ENCODE measurements at places on chromosomes 7 and 10.

GRCh38 chr7:2037301-2037807 lies 195.4 kb downstream of the MAD1L1 start:
- H3K27me3 ChIP-seq, result no peaks in the 10 kb centered on the region
- no peak for DNase-seq
- no peak overlapping the region for H3K27ac ChIP-seq
- H3K4me3 ChIP-seq, result no peak overlapping the region

DNA sequence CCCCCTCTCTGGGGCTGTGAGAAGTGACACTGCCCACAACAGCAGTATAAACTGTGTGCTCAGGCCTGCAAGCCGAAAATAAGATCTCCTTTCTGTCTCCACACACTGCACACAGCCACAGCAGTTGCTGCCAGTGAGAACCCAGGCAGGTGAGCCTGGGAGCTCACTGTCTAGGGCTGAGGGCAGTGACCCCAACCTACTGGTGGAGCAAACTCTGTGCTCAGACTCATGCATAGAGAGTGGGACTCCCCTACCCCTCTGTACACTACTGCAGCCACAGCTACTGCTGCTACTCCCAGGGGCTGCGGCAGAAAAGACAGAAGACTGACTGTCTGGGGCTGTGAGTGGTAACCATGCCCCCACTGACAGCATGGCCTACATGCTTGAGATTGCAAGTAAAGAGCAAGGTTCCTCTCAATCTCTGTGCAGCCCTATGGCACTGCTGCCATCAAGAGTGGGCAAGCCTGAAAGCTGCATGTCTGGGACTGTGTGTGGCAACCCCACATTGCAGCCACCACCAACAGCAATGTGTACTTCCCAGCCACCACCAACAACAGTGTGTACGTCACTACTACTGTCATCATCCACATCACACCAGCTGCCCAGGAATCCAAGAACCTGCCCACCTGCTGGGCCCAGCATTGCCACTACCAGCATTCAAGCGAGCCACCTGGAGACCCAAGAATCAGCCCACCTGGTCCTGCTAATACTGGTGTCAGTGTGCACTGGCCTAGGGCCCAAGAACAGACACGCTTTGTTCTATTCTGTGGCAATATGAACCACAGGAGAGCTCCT lies 226.1 kb downstream of the XPNPEP1 start:
- no peak overlapping the region for H3K4me3 ChIP-seq
- DNase-seq, result no peak
- H3K27ac ChIP-seq, result no peak overlapping the region
- no peaks in the 10 kb centered on the region for H3K36me3 ChIP-seq

GRCh38 chr10:12264204-12264940 lies 68.4 kb downstream of the CDC123 start:
- H3K4me3 ChIP-seq, result peak overlapping the region; percentile 35
- H3K36me3 ChIP-seq, result no peaks in the 10 kb centered on the region
- peak; percentile 64 for DNase-seq
- no peaks in the 10 kb centered on the region for H3K4me1 ChIP-seq
- H3K27me3 ChIP-seq, result no peaks in the 10 kb centered on the region

DNA sequence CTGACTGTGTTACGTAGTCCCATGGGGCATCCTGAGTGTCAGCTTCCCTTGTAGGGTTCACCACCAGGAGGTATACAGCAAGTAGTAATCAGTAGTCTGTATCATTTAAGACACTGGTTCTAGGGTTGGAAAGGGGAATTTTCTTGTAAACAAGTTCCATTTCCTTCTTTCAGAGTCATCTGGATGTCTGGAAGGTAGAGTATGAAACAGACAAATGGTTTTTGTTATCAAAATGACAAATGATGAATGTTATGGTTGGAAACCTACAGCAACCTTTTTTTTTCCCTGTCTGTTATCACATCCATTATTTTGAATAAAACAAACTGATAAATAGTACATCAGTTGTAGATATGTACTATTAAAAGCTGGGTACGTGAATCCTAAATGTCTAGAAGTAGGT lies 19.1 kb downstream of the SEMA3A start:
- no peaks in the 10 kb centered on the region for H3K27me3 ChIP-seq
- H3K27ac ChIP-seq, result no peak overlapping the region
- H3K4me1 ChIP-seq, result no peaks in the 10 kb centered on the region
- no peak for DNase-seq
- H3K36me3 ChIP-seq, result peaks cover 43% of the 10 kb centered on the region
- no peak overlapping the region for H3K4me3 ChIP-seq

- H3K4me1 ChIP-seq, result peaks cover 6% of the 10 kb centered on the region
- peaks cover 36% of the 10 kb centered on the region for H3K36me3 ChIP-seq
- no peak for DNase-seq
- no peak within 1 kb of the TSS for H3K27ac ChIP-seq
- no peaks in the 10 kb centered on the region for H3K27me3 ChIP-seq
These were observed at the start of gene ZNF316 for GRCh38 chr7:6636741-6637543. TSS of gene ZNF316 (plus strand) at chr7:6637318. CDS start at chr7:6642410, 5,092 bp downstream.

DNA sequence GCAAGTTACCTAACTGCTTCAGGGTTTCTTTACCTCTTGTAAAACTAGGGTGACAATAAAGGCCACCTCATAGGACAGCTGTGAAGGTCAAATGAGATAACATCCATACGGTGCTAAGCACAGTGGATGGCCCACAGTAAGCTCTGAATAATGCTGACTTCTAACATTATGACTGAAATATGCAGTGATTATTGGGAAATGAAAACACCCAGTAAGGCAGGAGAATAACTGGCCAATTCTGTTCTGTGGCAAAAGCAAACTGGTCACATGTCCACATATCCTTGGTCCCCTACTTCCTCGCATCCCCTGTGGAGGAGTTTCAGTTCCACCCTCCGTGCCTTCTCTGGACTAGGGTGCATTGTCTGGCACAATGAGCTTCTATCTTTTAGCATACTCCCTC lies 1.4 kb downstream of the CUBN start:
- no peak for DNase-seq
- peaks cover 19% of the 10 kb centered on the region for H3K4me1 ChIP-seq
- H3K27ac ChIP-seq, result no peak overlapping the region
- no peaks in the 10 kb centered on the region for H3K27me3 ChIP-seq
- no peaks in the 10 kb centered on the region for H3K36me3 ChIP-seq

DNA sequence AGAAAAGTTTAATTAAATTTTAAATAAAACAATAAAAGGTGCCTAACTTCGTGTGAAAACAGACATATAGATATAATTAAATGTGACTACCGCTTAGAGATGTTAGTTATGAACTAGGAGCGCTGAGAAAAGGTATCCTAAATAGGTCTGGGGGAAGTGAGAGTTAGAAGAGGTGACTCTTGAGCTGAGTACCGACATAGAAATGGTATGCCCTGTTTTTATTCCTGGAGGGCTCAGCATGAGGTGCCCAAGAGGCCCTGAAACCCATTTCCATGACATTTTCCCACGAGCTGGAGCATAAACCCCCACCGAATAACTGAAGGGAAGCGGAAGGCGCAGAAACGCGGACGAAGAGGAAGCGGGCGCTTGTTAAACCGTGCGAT lies 433 bp upstream of the STARD3NL start:
- peak overlapping the region; percentile 87 for H3K4me3 ChIP-seq
- H3K27me3 ChIP-seq, result no peaks in the 10 kb centered on the region
- H3K36me3 ChIP-seq, result peaks cover 18% of the 10 kb centered on the region

GRCh38 chr10:112507046-112507445 lies 60.0 kb downstream of the VTI1A start:
- no peaks in the 10 kb centered on the region for H3K36me3 ChIP-seq
- H3K4me1 ChIP-seq, result peaks cover 8% of the 10 kb centered on the region
- no peaks in the 10 kb centered on the region for H3K27me3 ChIP-seq
- H3K4me3 ChIP-seq, result no peak overlapping the region

DNA sequence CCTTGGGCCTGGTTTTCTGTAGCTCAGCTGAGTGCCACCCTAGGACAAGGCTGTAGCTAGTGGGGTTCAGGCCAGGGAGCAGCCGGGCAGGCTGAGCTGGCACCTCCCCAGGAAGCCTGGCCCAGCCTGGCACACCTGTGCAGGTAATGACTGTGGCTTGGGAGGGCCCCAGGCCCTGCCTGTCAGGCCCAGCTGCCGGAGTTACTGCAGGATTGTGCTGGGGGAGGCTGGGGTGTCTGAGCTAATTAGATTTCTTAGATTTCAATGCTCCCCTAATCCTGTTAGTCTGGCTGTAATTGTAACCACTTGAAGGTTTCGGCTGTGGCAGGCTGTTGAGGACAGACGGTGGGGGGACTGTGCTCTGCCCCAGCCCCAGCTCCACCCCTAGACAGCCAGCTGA lies 6.0 kb downstream of the ZMIZ1 start:
- H3K27ac ChIP-seq, result no peak overlapping the region
- H3K4me3 ChIP-seq, result no peak overlapping the region
- H3K36me3 ChIP-seq, result peaks cover 16% of the 10 kb centered on the region

GRCh38 chr10:79254333-79255006 lies 92.8 kb upstream of the PPIF start:
- H3K36me3 ChIP-seq, result peaks cover 83% of the 10 kb centered on the region
- H3K27ac ChIP-seq, result no peak overlapping the region
- DNase-seq, result no peak
- H3K4me3 ChIP-seq, result no peak overlapping the region

DNA sequence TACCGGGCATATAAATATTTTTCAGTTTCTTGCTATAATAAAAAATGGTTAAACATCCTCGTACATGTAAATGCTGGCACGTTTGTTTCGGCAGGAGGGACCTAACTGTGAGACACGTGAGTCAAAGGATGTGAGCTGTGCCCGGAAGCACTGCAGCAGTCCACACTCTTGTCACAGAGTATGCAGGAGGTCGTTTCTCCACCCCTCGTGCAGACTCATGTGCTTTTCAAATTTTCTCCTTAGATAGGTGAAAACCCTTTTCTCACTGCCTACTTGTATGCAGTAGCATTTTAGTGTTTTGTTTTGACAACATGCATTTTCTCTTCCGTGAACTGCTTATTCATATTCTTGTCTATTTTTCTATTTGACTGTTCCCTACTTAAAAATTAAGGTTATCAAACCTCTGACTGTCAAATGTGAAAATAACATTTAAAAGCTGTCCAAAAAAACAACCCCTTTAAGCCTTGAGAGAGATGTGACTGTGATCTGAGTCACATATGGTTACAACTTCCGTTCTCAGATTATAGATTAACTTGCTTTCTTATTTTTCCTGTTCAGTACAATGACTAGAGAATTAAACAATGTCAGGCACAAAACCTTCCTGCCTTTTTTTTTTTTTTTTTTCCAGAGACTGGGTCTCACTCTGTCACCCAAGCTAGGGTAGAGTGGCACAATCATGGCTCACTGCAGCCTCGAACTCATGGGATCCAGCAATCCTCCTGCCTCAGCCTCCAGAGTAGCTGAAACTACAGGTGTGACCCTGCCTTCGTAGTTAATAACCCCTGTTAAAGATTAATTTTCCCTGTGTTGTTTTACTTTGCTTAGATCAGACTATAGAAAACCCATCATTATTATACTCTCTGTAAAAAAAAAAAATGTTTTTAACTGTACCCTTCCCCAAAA lies 45.1 kb downstream of the DPY19L1 start:
- H3K36me3 ChIP-seq, result no peaks in the 10 kb centered on the region
- DNase-seq, result no peak
- no peak overlapping the region for H3K4me3 ChIP-seq
- no peak overlapping the region for H3K27ac ChIP-seq
- no peaks in the 10 kb centered on the region for H3K27me3 ChIP-seq
- peaks cover 3% of the 10 kb centered on the region for H3K4me1 ChIP-seq

- DNase-seq, result no peak
- H3K27me3 ChIP-seq, result no peaks in the 10 kb centered on the region
- no peaks in the 10 kb centered on the region for H3K36me3 ChIP-seq
- H3K27ac ChIP-seq, result no peak overlapping the region
- peaks cover 14% of the 10 kb centered on the region for H3K4me1 ChIP-seq
- H3K4me3 ChIP-seq, result no peak overlapping the region
These were observed 746.5 kb downstream of the AUTS2 start for GRCh38 chr7:70344726-70345125.

DNA sequence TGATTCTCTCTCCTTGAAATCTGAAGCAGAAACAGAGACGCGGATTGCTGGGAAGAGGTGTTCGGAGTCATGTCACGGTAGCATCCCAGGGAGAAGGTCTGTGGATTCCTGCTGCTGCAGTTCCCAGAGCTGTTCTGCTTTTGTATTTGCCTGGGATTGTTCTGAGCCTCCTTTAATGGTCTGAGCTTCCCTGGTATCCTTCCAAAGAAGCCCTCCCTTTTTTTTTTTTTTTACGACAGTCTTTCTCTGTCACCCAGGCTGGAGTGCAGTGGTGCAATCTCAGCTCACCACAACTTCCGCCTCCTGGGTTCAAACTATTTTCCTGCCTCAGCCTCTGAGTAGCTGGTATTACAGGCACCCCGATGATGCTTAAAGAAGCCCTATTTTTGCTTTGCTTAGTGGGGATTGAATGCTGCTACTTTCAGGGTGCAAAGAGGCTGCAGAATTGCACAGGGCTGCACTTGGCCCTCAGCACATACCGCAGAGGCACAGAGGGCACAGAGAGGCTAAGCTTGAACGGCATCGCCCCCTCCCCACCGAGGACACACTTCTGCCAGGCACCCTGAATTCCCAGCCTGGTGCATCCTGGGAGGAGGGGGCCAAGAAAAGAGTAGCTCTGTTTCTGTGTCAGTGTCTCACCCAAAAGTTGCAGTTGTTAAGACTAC lies 208.6 kb upstream of the GALNT17 start:
- peaks cover 13% of the 10 kb centered on the region for H3K4me1 ChIP-seq
- no peak overlapping the region for H3K4me3 ChIP-seq
- no peak for DNase-seq
- H3K27me3 ChIP-seq, result no peaks in the 10 kb centered on the region
- H3K36me3 ChIP-seq, result no peaks in the 10 kb centered on the region

- no peak overlapping the region for H3K4me3 ChIP-seq
- no peaks in the 10 kb centered on the region for H3K36me3 ChIP-seq
- H3K27me3 ChIP-seq, result no peaks in the 10 kb centered on the region
- DNase-seq, result no peak
These were observed 760.9 kb upstream of the IGFBP3 start for GRCh38 chr7:46681865-46682503.

GRCh38 chr10:113228530-113228929 lies 278.5 kb downstream of the TCF7L2 start:
- no peaks in the 10 kb centered on the region for H3K36me3 ChIP-seq
- H3K27ac ChIP-seq, result no peak overlapping the region
- H3K4me1 ChIP-seq, result peaks cover 2% of the 10 kb centered on the region
- DNase-seq, result no peak
- H3K4me3 ChIP-seq, result no peak overlapping the region

GRCh38 chr10:6924166-6924565 lies 344.1 kb upstream of the PRKCQ start:
- no peaks in the 10 kb centered on the region for H3K27me3 ChIP-seq
- no peaks in the 10 kb centered on the region for H3K36me3 ChIP-seq
- no peak for DNase-seq
- H3K4me3 ChIP-seq, result no peak overlapping the region

DNA sequence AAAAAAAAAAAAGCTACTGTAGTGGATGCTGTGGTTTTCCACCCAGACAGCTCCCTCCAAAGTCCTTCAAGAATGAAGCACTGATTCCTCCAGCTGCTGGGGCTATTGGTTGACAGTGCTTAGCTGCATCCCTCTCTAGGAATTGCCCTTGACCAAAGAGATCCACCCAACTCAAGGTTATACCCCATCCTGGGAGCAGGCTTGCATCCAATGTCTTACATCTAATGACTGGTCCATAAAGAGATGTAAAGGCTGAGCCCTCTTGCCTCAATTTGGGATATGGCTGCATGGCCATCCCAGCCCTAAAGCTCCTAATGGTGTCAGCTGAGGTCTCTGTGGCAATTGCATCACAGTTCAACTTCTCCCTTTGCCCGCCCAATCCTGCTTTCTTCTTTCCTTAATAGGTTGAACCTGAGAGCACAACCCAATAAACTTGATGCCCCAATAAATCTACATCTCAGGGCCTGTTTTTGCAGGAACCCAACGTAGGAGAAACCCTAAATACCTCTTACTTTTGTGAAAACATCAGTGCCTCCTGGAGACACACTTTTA lies 4.4 kb downstream of the GPR37 start:
- DNase-seq, result no peak
- H3K27me3 ChIP-seq, result peaks cover 9% of the 10 kb centered on the region
- no peaks in the 10 kb centered on the region for H3K36me3 ChIP-seq
- H3K4me1 ChIP-seq, result peaks cover 3% of the 10 kb centered on the region

All from neuronal stem cell (in vitro differentiated cells).